Astrocyte of the spinal cord (primary cell): ENCODE measurements at places on chromosomes 2 and 18.

DNA sequence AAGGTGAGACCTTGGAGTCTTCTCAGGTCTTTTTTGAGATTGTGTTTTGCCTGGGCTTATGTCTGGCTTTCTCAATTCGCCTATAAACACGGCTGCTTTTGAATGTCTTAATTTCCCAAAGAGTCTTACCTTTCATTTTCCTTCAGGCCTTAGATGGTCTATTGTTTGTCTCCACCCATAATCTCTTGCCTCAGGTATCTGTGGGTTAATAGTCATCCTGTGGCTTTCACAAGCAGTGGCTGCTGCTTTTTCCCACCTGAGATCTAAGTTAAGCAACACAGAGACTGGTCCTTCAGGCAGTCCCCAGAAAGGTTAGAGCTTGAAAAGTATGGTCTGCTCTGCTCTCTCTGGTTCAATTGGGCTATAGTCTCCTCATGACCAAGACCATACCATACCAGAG, 275.3 kb downstream of the INSIG2 start:
- no peak for DNase-seq

DNA sequence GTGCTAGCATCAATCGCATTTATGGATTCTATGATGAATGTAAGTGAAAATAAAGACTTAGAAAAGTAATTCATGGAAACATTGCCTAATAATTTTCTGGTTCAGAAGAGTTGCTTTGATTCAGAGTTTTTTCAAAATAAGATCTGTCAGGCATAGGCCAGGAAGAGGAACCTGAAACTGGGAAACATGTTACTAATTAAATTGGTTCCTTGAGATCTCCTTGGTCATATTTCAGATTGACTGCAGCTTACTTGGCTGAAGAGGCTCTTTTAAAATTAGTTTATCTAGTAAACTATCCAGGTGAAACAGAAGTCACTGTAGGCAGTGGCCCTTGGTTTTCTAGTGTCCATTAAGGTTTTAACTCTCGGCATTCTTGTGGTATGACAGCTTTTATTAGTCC, 27.4 kb downstream of the PPP1CB start:
- no peak for DNase-seq

- DNase-seq = no peak
Observed at GRCh38 chr2:25076749-25077148, 34.9 kb downstream of the EFR3B start.

GRCh38 chr2:188327518-188328213, 36.0 kb downstream of the GULP1 start:
- DNase-seq = no peak

DNA sequence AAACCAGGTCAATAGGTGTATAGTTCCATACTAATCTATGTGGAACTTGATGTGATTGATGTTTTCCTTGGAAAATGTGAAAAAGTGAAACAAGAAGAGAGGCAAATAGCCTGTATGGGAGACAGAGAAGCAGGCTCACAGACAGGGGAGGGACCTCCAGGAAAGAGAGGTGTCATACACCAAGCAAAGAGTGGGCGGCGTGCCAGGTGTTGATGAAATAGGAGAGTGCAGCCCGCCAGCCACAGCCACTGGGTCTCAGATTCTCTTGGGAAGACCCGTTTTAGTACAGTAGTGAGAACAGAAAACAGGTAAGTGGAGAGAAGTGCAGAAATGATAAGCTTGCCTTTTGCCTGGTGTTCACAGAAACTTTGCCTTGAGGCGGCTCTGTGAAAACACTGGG, 301.9 kb downstream of the ZNF407 start:
- peak; percentile 20 for DNase-seq

DNA sequence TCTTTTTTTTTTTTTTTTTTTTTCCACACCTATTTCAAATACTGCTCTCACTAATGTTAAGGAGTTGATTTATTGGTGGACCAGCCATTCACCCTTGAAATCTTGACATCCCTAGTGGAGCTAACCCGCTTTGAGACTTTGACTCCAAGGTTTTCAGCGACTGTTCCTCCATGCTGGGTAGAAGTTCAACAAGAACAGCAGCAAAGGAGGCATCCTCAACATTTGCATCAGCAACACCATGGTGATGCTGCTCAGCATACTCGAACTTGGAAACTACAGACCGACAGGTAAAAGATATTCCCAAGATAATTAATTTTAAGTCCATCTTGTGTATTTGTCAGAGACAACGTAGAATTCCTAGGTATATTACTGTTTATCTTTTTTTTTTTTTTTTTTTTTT, 74.0 kb downstream of the BIRC6 start:
- DNase-seq = no peak

DNA sequence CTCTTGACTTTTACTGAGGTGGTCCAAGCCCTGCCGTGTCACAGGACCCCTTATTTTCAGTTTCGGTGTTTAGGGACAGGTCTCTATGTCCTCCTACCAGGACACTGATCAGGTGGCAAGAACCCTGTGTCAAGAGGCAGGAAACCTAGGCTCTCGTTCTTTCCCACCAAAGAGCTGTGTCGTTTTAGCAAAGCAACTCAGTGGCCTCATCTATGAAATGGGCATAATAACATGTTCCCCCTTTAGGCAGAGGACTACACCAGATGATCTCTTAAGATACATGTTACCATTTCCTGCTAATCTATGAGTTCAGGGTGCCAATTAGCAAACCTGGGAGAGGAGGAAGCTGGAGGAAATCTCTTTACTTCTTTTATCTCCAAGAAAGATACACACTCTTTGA, 1.9 kb downstream of the RAB31 start:
- DNase-seq = no peak

DNA sequence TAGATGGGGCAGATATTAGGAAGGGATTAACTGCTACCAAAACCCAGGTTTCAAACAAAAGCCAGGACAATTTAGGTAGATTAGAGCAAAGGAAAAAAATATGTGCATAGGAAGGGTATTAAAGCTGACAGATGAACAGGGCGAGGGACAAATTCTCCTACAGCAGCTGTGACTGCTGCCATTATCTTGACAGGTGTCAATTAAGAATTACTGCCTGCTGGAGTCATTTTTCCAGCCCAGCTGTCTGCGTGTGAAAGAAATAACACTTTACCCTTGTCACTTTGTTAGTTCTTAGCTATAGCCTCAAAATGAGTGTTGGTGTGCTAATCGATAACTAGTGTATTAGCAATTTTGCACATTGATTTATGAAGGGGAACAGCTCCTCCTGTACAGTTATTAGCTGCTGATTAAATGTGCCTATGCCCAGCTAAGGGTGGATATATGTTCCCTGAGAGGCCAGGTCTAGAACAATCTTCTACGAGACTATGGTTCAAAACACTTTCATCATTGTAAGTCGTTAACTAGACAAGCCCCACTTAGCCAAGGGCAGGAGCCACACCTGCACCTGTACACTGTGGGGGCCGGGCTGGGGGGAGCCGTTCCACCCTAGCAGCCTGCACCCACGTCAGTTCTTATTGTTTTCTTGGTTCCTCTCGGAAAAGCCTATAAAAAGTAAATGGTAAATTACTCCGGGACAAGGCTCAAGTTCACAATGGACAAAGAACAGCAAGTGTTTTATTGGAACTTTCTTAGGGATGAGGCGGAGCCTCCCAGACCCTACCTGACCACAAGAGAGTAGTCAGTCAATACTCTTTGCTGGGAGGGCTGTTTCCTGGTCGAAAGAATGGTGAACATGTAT, 7.7 kb downstream of the TSHZ1 start:
- DNase-seq = no peak

DNA sequence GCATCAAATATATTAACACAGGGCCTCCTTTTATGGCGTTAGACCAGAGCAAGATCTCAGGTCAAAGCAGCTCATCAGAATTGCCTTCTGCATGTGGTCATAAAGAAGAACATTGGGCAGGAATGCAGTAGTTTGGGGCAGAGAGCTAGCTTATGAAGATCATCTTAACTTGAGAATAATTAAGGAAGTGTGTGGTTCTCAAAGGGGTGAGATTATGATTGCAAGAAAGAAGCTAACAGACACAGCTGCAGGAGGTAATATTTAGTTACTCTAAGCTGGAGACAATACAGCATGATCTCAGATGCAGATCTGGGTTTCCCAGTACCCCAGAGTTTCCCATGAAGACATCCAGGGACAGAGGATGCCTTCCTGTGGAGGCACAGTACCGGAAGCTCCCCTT, 91.6 kb downstream of the TTC27 start:
- no peak for DNase-seq

- DNase-seq = peak; percentile 94
Observed at GRCh38 chr2:46229134-46230063, 67.8 kb upstream of the EPAS1 start.

- DNase-seq = peak; percentile 72
Observed at GRCh38 chr2:58039170-58039611, 7.4 kb upstream of the VRK2 start.

GRCh38 chr2:64029116-64029665, 10.0 kb upstream of the VPS54 start:
- no peak for DNase-seq

DNA sequence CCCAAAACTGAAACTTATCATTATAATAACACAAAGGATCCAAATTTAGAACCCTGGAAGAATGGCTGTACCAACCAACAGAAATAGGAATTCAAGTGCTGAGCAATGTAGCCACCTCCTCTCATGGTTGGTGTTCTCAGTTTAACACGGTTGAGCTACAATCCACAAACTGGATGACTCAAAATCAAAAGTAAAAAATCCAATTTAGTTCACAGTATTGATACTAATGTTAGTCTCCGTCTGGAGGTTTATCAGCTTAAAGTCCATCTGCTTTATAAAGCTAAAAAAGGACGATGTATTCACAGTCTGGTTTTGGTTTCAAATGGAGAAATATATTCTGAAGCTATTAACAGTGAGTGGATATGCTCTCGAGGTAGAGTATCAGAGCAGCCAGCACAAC, 40.5 kb downstream of the CNTNAP5 start:
- DNase-seq = no peak

- DNase-seq = peak; percentile 55
Observed at GRCh38 chr2:199932312-199932855, 21.3 kb downstream of the C2orf69 start.

- no peak for DNase-seq
Observed at GRCh38 chr18:3879114-3879835, 429.3 kb downstream of the TGIF1 start.

- DNase-seq = no peak
Observed at GRCh38 chr2:135485441-135485840, 45.6 kb downstream of the ZRANB3 start.

DNA sequence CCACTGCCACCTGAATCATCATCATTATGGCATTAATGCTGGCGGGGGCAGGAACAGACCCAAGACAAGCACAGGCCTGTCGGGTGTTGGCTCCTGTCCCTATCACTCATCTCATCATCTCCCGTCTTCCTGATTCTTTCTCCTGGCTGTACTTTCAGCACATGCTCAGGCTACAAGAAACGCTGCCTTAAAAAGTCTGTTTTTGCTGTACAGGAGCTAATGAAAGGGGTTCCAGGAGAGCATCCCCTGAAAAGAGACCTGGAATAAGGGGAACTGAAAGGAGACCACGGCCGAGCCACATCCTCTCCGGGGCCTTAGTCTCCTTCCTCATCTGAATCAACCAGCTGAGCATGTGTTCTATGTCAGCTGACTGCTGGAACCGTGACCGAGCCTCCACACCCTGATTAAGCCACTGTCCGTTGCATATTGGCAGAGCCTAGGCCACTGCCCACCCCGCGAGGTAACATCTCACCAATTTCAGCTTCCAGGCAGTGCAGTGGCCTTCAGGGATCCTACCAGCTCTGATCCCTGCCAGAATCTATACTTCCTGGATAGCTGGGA, 62.6 kb downstream of the DNMT3A start:
- no peak for DNase-seq

DNA sequence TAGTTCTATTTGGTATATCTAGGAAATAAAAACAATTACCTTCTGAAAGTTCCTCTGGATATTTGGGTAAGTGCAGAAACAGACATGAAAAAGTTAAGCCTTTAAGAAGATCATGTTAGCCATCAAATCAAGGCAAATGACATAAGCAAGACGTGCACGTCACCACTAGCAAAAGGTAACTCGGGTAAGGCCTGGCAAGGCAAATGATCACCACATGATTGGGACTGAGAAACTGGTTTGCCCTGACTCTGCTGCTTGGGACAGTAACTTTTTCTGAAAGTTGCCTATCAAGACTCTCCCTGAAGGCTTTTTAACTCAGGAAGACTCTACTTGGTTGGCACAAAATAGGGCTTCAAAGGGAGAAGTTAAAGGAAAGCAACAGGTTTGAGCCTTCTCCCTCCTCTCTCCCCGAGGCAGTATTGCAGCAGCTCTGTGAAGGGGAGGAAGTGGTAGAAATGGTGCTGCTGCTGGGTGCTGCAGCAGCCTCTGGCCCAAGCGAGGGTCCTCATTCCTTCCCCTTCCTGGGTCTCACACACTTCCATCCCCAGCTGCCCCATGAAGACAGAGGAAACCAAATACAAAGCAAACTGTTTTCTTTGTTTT, 17.1 kb upstream of the TMEM237 start:
- no peak for DNase-seq

DNA sequence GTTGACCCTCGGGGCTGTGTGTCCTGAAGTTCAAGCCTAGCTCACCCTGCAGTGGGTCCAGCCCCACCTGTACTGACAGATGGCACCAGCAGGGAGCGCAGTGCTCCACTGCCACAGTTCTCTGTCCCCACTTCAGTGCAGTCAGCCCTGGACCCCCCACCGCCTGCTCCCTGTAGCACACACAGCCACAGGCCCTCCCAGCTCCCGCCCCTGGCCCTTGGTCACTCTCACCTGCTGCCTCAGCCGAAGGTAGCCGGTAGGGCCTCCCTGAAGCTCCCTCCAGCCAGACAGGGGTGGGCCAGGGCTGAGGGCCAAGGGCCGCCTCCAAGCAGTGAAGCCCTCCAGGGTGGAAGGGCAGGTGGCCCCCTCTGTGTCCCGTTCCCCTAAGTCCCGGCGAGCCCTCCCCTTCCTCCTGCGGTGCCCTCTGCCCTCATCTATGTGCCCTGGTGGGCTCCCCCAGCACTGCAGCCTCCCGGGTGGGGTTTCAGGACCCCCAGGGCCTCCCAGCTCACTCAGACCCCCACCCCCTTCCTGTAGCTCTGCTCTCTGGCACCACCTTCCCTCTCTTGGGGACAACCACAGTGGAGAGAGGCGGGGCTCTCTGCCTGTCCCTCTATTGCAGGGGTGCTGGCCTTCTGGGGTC, 10.8 kb upstream of the ALPP start:
- no peak for DNase-seq
